Immature natural killer cell (primary cell): ENCODE measurements at places on chromosomes 5 and 9. TPM values are rescaled to one million over a fixed set of nuclear protein-coding genes. Genes with fewer than 3 reads are reported as not detected.

DNA sequence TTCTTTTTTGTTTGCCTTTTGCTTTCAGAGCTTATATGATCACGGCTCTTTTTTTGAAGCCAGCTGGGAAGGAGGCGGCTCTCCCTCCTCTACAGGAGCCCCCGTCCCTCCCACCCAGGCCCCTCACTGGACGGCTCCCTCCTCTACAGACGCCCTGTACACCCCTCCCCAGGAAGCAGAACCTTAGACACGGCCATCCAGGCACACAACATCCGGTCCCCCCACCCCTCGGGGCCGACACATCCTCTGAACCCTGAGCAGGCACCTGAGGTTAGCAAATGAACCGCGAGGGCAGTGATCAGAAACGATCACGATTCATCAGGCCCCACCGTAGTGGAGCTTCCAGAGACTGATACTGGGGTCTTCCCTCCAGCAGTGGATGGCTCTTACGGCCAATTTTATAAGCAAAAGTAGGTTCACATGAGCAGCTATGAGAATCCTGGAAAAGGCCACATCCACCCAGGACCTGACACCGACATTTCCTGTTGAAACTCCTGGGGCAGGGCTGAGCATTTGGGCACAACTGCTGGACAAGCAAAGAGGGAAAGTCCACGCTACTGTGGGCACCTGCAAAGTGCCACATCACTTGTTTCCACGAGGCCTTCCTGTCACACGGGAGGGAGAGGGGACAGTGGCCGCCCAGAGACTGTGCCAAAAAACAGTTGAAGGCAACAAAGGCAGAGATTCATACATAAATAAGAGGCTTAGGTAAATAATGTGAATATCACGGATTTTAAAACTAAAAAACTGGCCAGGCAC, 78.9 kb downstream of the SEMA4D start:
- peaks cover 4% of the 10 kb centered on the region for H3K36me3 ChIP-seq
- peaks cover 5% of the 10 kb centered on the region for H3K27me3 ChIP-seq
- peak overlapping the region; percentile 96 for H3K27ac ChIP-seq
- H3K4me3 ChIP-seq = peak overlapping the region; percentile 90
- H3K4me1 ChIP-seq = peaks cover 82% of the 10 kb centered on the region

DNA sequence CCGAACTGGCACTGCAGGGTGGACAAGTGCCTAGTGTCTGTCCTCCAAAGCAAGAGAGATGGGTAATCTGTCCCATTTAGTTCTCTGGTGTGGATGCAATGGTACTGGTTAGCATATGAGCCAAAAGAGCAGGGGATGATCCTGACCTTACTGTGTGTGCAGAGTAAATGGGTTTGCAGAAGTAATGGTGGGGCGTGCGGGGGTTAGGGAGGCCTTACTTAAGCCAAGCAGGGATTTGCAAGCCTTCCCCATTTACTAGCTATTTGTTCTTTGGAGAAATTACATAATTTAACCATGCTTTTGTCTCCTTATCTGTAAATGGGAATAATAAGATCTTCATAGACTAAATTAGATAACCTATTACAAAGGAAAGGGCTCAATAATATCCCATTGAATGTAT, 19.9 kb upstream of the LCP2 start:
- no peak overlapping the region for H3K27ac ChIP-seq
- DNase-seq = no peak
- no peaks in the 10 kb centered on the region for H3K27me3 ChIP-seq
- H3K4me3 ChIP-seq = no peak overlapping the region

Gene TLR4
- 0.62 TPM for polyA plus RNA-seq

DNA sequence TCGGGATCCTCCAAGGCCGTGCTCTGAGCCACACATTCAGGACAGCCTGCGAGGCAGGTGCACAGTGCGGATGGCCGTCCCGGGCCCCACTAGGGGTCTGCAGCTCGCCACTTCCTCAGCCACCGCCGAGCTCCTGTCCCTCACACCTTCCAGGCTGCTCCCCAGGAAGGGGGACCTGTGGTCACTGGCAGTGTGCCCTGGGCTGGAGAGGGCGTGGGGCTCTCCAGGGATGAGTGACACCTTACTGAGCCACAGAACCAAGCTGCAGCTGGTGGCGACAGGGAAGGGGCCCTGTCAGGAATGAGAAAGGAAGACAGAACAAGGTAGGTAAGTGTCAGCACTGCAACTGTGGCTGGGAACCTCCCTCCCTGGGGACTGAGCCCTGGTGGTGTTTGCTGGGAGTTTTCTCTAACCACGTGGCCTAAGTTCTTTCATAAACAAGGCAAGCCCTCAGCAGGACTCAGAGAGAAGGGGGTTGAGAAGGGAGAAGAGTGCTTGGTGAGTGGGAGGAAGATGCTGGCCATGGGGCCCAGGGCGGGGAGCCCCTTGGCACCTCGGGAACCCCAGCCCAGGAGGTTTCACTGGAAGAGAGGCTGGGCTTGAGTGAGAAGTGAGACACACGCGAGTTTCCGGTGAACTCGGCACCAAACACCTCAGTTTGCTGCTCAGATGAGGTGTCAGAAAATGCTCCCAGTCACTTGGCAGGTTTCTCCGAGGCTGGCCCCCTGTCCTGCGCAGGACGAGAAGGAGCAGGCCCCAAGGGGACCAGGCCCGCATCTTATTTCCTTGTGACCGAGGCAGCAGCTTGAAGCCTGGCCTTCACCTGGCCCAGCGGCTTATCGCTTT, 5.2 kb downstream of the IL13 start:
- H3K27ac ChIP-seq = peak overlapping the region; percentile 76
- H3K4me1 ChIP-seq = peaks cover 9% of the 10 kb centered on the region
- DNase-seq = no peak
- H3K4me3 ChIP-seq = no peak overlapping the region
- H3K36me3 ChIP-seq = no peaks in the 10 kb centered on the region
- H3K27me3 ChIP-seq = peaks cover 3% of the 10 kb centered on the region

Gene SPATA31D4
- not detected for polyA plus RNA-seq

- no peaks in the 10 kb centered on the region for H3K36me3 ChIP-seq
- no peak overlapping the region for H3K27ac ChIP-seq
- H3K27me3 ChIP-seq = peaks cover 3% of the 10 kb centered on the region
- DNase-seq = no peak
Measured at GRCh38 chr9:7405924-7406604, 393.5 kb downstream of the DMAC1 start.

Gene SPATA31E1
- not detected for polyA plus RNA-seq

- DNase-seq = no peak
- no peak overlapping the region for H3K4me3 ChIP-seq
- no peaks in the 10 kb centered on the region for H3K36me3 ChIP-seq
- peaks cover 5% of the 10 kb centered on the region for H3K4me1 ChIP-seq
- peaks cover 4% of the 10 kb centered on the region for H3K27me3 ChIP-seq
- no peak overlapping the region for H3K27ac ChIP-seq
Measured at GRCh38 chr5:109880907-109881685, 191.4 kb downstream of the MAN2A1 start.

Gene LRRC19
- not detected for polyA plus RNA-seq

DNA sequence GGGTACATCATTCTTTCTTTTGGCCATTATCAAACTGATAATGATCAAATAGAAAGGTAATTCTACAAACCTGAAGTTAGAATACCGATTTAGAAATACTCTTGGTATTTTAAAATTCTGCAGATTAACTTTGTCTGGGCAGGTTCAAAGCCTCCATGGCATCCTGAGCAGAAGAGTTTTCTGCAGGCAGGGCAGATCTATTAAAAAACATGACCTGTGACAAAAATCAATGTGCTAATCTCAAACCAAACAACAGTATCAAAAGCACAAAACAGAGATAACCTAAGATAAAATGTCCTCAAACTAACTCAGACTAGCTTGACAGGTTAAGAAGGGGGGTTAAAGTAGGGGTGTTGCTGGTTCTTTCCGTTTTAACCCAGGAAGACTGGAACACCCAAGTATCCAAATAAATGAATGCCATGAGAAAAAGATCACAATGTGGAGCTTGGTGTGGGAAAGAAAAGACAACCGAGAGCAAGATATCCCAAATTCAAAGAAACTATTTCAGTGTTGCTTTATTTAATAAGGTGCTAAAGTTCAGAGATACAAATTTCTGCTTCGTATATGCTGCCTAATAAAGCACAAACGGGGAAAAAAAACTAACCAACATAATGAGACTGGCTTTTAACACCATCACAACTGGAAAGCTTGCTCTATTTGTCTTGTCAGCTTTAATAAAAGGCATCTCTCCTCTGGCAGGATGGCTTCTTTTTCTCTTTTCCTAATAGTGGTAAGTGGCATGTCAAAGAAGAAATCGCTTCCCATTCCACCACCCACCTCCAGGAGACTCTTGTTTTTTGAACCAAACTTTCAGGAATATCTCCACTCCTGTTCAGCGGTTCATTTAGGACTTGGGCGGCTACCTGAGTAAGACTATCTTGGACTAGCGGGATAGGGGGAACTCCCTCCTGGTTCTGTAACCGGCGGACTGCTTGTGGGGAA, 2.3 kb downstream of the EFNA5 start:
- DNase-seq = no peak
- peaks cover 30% of the 10 kb centered on the region for H3K4me1 ChIP-seq
- peak overlapping the region; percentile 37 for H3K4me3 ChIP-seq
- peaks cover 27% of the 10 kb centered on the region for H3K27me3 ChIP-seq
- H3K27ac ChIP-seq = no peak overlapping the region

DNA sequence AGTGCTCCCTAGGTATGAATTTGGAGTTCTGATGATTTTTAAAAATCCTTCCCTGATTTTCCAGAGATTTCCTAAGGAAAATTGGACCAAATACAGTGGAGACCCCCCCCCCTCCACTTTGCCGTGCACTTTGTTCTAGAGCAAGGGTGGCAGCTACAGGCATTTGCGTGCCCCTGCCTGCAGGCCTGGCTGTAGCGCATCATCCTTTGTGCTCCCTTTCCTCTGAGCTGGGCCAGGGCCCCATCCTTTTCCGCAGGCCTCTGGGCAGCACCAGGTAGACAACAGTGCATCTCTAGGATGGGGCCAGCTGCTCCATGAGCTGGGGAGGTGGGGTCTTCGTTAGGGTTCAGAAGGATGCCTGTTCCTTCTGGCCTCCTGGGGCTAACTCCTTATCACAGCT, 39.6 kb downstream of the TRIO start:
- no peaks in the 10 kb centered on the region for H3K36me3 ChIP-seq
- H3K27ac ChIP-seq = no peak overlapping the region
- H3K27me3 ChIP-seq = peaks cover 5% of the 10 kb centered on the region
- no peak for DNase-seq
- H3K4me1 ChIP-seq = peaks cover 19% of the 10 kb centered on the region

Gene CDH18
- not detected for polyA plus RNA-seq

DNA sequence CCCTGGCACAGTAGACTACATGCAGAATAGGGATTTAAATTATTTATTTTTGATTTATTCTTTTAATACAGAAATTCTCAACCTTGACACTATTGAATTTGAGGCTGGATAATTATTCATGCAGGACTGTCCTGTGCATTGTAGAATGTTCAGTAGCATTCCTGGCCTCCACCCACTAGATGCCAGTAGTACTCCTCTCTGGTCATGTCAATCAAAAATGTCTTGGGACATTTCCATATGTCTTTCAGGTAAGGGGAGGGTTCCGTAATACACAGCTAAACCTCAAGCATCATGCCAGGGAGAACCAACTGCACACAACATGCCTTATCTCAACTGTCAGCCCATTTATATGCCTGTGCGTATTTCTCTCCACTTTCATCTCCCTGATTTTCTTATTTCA, 231.8 kb downstream of the BRINP1 start:
- no peak overlapping the region for H3K27ac ChIP-seq
- no peaks in the 10 kb centered on the region for H3K36me3 ChIP-seq
- no peak overlapping the region for H3K4me3 ChIP-seq
- no peaks in the 10 kb centered on the region for H3K27me3 ChIP-seq
